H9 (cell line): ENCODE measurements at places on chromosomes 11 and 22.
A peak's percentile ranks its signal among the peaks of the same experiment; 100 is the strongest.

- DNase-seq: no peak
Measured at GRCh38 chr22:47030143-47030661, 267.8 kb downstream of the TBC1D22A start.

DNA sequence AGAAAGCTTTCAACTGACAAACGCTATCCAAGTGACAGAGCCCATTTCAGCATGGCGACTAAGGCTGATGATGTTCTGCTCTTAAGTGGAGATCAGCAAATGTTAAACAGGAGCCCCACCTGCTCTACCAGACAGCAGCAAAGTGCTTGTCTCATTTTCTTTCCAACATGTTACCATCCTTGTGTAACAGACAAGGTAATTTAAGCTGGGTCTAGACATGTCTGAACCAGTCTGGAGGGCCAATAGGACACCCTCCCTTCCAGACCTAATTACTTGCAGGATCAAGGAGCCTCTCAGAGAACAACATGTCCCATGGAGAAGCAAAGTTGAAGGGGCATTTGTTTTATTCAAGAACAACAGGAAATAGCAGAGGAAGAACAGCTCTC is 3.9 kb upstream of the LMO2 start:
- no peak for DNase-seq

GRCh38 chr11:60343094-60343704 is 16.1 kb downstream of the MS4A6E start:
- no peak for DNase-seq

DNA sequence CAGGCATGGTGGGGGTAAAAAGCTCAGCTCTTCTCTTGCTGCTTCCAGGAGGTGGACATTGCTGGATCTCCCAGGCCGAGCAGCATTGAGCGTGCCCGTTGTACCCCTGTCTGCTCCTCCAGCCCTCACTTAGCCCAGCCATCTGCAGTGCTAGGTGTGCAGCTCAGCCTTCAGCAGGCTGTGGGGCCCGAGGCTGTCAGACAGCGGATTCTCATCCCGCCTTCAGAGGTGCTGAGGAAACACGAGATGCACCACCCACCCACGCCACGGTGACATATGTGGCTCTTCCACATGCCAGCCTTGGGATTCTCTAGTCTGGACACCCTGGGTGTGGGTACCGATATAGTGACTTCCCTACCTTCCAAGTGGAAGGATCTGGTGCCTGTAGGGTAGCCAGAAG is 48.9 kb upstream of the NECTIN1 start:
- DNase-seq: no peak

GRCh38 chr22:38955250-38955905 is 2.0 kb upstream of the APOBEC3A start:
- peak; percentile 25 for DNase-seq

- no peak for DNase-seq
Measured at GRCh38 chr22:48765595-48765994, 1062.1 kb downstream of the BRD1 start.

DNA sequence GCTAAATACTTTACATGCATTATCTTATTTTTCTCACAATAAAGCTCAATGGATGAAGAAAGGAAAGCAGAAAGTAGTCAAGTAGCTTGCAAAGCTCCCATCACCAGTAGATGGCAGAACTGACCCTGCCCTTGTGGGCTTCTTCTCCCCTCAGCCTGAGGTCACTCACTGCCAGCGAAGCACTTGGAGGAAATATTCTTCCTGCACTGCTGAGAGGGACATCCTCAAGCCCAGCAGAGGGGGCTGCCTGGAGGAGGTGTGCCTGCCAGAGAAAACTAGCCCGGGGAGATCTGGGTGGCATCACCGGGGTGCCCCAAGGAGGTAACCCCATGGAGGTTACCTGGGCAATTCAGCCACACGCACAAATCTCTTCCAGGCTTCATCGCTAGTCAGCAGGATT is 6.6 kb downstream of the APOL4 start:
- DNase-seq: peak; percentile 86

DNA sequence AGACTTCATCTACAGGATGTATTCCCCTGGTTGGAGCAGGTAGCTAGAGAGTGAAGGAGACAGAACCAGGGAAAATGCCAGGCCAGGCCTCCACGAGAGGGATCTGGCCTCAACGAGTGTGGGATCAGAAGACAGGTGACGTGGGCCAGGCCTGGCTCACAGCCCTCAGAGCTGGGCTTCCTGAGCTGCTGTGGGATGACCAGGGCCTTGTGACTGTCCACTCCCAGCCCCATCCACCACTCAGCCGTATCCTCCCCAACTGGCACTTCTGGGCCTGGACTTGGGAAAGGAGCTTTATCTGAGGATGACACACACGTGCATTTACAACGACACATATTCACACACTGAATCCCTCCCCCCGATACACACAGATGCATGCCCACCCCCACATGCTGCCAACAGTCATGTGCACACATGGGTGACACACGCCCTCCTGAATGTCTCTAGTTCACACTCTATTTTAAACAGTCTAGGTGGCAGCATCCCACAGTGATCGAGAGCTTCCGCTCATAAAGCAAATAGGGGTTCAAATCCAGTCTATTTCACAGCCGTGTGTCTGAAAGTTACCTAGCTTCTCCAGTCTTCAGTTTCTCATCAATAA is 93.1 kb downstream of the TP53I11 start:
- no peak for DNase-seq

DNA sequence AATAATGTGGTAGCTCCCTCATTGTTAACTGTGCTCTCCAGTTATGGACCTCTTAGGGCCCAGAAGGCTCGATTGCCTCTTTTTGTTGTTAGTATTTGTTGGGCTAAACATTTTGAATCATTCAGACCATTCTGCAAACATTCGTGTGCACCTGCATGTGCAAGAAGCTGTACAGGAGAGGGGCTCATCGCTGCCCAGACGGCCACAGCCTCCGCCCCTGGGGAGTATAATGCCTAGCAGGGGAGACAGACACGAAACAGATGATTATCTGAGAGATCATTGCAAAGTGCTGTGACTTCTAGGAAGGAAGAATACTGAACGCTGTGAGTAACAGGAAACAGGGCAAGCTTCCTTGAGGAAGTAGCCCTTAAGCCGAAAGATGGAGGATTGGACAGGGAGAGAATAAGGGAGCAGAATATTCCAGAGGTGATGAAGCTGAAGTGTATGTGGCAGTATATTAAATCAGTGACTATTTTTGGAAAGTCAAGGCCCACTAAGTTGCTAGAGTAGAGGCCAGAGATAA is 123.3 kb upstream of the RASSF10 start:
- DNase-seq: no peak

GRCh38 chr11:132848336-132848735 is 684.0 kb downstream of the OPCML start:
- DNase-seq: no peak

DNA sequence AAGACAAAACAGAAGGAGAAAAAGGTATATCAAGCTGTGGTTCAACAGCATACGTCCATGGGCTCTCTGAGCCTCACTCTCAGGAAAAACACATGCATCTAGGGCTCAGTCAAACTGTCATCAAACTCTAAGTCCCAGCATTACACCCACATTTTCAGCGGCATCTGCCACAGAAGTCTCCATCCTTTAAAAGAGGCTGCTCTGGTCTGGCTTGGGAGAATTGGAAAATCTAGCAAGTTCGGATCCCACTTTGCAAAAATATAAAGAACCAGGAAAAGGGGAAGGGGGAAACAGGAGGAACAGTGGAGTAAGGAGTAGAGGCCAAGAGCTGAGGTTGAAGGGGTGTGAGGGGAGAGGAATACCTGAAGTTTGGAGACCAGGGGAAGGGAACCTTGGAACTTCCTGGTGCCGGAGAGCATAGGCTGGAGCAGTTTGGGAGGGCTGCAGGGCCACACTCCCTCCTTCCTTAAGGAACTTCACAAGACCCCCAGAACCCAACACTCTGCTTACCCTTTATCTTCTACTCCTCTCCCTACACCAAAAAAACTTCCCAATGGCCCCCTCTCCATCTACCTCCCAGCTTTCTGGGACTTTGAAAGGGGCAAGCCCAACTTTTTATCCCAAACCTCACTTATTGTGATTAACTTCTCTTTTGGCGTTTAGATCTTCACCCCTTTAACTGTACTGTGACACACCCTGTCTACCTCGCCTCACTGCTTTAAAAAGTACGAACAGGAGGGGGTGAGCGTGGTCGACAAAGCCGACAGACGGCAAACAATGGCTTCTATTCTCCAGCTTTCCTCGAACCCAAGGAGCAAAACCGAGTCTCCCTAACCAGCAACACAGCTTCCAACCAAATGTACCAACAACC is 4.0 kb downstream of the PAX6 start:
- no peak for DNase-seq

DNA sequence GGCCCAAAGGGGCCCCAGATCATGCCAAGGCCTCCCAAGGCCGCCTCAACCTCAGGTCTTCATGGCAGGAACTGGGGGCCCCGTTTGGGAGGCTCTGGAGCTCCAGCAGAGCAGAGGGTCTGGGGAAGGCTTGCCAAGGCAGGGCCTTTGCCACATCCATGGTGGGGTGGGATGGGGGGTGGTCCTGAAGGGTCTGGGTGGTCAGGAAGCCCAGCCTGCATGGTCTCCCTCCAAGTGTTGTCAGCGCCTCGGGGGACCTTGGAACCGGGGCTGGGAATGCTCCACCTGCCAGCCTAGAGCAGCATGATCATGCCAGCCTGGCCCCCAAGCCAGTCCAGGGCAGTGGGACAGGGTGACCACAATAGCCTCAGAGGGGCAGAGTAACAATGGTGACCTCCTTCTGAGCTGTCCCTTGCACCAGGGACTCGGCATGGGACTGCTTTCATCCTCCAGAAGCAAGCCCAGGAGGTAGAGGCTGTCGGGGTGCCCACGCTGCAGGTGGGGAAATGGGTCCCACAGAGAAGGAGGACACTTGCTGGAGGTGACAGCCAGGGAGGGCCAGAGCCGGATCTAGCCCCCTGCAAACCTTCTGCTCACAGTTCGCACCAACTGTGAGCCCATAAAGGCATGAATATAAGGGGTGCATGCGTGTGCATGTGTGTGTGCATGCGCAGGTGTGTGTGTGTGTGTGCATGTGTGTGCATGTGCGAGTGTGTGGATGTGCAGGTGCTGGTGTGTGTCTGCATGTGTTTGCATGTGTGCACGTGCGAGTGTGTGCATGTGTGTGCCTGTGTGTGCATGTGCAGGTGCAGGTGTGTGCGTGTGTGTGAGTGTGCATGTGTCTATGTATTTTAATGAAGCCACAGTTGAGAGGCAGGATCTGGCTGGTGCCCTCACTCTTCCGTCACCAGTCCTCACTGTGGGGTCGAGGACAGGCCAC is 63.8 kb downstream of the MYEOV start:
- peak; percentile 10 for DNase-seq

- no peak for DNase-seq
Measured at GRCh38 chr11:6240781-6241180, 1.9 kb downstream of the CNGA4 start.

DNA sequence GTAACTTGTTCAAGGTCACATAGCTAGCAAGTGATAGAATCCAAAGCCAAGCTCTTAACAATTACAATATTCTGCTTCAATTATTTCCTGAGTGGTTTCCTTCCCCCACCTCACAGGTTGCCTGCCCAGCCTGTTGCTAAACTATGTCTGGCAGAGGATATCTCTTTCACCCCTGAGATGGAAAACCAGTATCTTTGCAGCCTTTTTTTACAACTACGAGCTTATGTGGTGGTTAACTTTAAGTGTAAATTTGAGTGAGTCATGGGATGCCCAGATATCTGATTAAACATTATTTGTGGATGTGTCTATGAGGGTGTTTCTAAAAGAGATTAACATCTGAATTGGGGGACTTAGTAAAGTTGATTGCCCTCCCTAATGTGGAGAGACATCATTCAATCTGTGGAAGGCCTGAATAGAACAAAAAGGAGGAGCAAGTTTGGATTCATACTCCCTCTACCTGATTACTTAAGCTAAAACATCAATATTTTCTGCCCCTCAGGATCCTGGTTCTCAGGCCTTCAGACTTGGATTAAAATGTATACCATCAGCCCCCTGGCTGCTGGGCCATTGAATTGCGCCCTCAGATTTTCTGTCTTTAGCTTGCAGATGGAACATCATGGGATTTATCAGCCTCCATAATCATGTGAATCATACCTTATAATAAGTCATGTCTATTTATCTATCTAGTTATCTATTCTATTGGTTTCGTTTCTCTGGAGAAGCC is 911.9 kb downstream of the METTL15 start:
- peak; percentile 24 for DNase-seq

DNA sequence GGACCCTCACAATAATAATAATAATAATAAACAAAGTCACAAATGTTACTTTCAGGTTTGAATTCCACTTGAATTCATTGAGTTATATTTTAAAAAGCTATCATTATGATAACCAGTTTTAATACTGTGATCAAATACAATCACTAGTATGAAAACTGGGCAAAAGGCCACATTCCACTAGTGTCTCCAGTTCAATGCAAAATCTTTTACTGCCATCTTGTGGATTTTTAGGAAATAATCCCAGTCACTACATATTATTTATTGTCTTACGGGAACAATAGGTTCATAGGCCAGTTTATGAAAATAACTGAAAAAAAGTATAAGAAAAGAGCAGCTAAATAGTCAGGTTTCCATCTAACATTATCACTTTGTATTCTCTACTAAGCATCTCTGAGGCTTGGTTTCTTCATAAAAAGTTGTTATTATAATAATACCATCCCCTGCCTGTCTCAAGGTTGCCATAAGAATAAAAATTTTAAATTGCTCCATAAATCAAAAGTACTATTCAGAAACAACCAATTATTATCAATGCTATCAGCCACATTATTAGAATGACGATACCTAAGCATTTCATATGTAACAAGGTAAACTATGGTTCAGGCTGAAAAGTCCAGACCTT is 533.9 kb upstream of the CCDC90B start:
- DNase-seq: no peak

GRCh38 chr11:126525702-126526101 is 170.2 kb downstream of the ST3GAL4 start:
- DNase-seq: no peak

GRCh38 chr11:31821766-31822165 is 10.6 kb upstream of the PAX6 start:
- no peak for DNase-seq

GRCh38 chr11:75462117-75462653 is 29.2 kb upstream of the KLHL35 start:
- peak; percentile 59 for DNase-seq

- DNase-seq: peak; percentile 64
Measured at GRCh38 chr22:41517172-41518047, 26.9 kb downstream of the POLR3H start.

- DNase-seq: no peak
Measured at GRCh38 chr22:48135592-48135991, 1373.1 kb downstream of the TBC1D22A start.

DNA sequence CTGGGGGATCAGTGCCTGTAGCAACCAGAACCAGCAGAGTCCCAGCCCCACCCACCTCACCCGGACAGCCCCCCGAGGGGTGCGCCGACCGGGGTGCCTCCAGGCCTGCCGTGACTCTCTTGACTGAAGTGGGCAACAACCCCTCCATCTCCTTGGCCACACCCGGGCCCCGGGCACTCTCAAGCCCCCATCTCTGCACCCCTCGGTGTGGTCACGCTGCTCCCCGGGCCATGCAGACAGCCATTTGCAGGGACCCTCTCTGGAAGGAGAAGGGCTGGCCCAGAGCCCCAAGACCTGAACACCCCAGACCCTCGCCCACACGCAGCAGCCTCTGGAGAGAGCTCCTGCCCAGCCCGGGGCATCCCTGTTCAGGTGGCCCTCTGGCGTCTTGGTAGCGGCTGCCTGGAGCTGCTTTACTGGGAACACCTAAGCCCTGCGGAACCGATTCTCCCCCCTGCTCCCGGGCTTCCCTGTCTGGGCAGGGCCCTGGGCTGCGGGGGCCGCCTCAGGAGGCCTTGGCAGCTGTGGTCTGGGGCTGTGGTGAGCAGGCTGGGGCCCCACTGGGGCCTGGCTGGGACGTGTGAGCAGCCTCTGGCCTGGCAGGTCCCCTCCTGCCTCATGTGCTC is 84.9 kb downstream of the WNT7B start:
- no peak for DNase-seq

GRCh38 chr11:64196626-64197025 is 9.9 kb upstream of the FERMT3 start:
- DNase-seq: no peak
